MG63 (cell line): ENCODE measurements at places on chromosomes 16 and 17. TPM values are rescaled to one million over a fixed set of nuclear protein-coding genes. Genes with fewer than 3 reads are reported as not detected.

- DNase-seq, result no peak
These were observed 31.4 kb upstream of the UBE2G1 start for GRCh38 chr17:4397840-4398239.

GRCh38 chr17:51672065-51672464 lies 411.7 kb downstream of the UTP18 start:
- DNase-seq, result no peak

DNA sequence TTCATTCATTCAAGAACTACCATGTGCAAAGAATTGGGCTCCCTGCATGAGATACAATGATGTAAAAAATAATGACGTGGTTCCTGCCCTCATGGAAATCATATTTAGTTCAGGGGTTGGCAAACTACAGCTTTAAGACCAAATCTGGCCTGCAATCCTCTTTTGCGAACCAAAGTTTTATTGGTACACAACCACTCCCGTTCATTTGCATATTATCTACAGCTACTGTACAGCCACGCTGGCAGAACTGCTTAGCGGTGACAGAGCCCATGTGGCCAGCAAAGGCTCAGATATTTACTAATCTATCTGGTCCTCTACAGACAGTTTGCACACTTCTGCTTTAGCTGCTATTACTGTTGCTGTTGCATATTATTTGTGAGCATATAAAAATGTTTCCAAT lies 167.7 kb downstream of the XYLT1 start:
- no peak for DNase-seq

GRCh38 chr17:12137859-12138258 lies 117.2 kb downstream of the MAP2K4 start:
- DNase-seq, result no peak

USH1G gene
- total RNA-seq, result not detected in 2 replicates

GRCh38 chr17:30337393-30337999 lies 3.6 kb upstream of the TMIGD1 start:
- no peak for DNase-seq

KRTAP1-1 gene
- total RNA-seq, result 0.33 TPM in 1 of 2 replicates, not detected in the other
